Bone marrow (tissue), 2 donors: ENCODE measurements at places on chromosomes 7 and 10.
A peak's percentile ranks its signal among the peaks of the same experiment; 100 is the strongest.

DNA sequence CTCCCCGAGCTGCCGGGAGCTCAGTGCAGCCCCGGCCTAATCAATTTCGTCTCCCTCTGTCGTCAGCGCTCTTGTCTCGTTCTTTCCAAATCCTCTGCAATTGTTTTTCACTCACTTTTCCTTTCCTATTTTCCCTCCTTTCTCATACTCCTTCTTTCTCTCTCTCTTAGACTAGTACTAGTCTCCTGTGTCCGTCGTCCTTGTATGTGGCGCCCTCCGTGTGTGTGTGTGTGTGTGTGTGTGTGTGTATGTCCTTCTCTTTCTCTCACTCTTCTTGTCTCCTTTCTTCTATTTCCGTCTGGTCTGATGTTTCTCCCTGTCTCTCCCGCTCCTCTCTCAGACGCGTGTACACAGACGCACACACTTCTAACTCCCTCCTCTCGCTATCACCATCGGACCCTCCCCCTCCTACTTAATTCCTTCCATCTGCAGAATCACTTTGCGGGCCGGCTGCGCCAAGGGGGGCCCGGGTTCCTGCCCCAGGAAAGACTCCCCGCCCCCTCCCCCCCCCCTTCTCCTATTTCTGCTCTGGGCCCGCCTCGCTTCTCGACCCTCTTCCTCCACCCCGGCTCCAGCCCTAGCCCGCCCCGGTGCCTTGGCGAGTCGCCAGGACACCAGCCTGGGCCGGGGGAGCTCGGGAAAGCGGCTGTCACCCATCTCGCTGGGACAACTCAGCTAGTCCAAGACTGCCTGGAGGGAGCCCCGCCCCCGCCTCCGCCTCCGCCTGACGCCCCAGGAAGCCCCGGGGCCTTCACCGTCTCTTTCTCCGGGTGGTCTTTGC, 743 bp upstream of the ZCCHC24 start:
- DNase-seq: peak; percentile 72

- no peak for DNase-seq
Measured at GRCh38 chr10:116316503-116316902, 7.7 kb upstream of the CCDC172 start.

DNA sequence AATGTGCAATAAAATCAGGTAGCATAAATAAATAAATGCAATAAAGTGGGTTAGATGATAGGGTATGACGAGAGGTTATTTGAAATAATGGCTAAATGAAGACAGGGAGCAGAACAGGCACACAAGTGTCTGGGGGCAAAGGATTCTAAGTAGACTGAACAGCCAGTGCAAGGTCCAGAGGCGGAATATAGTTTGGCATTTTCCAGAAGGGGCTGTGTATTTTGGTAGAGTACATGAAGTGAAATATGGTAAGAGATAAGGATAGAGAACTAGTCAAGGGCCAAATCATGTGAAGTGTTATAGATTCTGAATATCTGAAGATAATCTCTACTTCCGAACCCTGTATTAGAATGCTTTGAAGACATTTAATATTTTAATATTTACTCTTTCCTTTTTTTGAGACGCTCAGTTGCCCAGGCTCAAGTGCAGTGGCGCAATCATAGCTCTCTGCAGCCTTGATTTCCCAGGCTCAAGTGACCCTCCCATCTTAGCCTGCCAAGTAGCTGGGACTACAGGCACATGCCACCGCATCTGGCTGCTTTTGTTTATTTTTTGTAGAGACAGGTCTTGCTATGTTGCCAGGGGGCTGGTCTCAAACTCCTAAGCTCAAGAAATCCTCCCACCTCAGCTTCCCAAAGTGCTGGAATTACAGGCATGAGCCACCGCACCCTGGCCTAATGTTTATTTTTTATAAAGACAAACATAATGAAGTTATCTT, 44.4 kb upstream of the CD36 start:
- no peak for DNase-seq

GRCh38 chr7:114415064-114415989, 712 bp downstream of the FOXP2 start:
- DNase-seq: no peak

- no peak for DNase-seq
Measured at GRCh38 chr7:19177269-19177668, 32.0 kb upstream of the FERD3L start.

GRCh38 chr10:126569513-126570244, 100.8 kb downstream of the C10orf90 start:
- no peak for DNase-seq

GRCh38 chr10:16789261-16789660, 28.0 kb downstream of the RSU1 start:
- DNase-seq: no peak

- DNase-seq: no peak
Measured at GRCh38 chr7:157784979-157785441, 448.2 kb downstream of the DNAJB6 start.

- DNase-seq: no peak
Measured at GRCh38 chr10:73837072-73837471, 25.7 kb upstream of the NDST2 start.

- no peak for DNase-seq
Measured at GRCh38 chr10:126617208-126617607, 53.3 kb downstream of the C10orf90 start.

DNA sequence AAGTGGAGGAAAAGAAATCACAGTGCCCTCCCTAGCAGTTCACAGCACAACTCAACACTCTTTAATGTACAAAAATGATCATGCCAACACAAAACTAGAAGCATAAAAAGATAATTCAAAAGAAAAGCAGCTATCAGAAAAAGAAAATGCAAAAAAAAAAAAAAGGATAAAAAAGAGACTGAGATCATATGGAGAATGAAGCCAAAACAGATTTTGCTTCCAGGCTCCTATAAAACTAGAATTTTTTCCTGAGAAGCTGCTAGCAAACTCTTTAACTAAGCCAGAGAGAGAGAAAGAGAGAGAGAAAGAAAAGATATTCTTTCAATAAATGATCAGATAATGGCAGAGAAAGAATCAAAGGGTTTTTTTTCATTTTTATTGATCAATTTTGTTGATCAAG, 288.0 kb upstream of the ANKRD30A start:
- DNase-seq: no peak

DNA sequence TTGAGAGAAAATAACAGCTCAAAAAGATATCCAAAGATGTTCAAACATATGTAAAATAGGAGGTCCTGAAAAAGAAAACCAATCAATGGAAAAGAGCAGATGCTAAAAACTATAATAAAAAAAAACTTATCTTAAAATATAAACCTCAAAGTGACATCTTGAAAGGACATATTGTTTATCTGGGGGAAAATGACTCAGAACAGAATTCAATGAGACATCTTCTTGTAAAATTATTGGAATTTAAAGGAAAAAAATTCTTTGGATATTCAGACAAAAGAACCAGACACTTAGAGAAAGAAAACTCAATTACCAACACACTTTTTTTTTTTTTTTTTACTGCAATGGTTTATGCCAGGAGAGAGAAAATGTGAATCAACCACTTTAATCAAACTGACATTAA, 58.9 kb downstream of the NAMPT start:
- DNase-seq: no peak

GRCh38 chr10:111756217-111757061, 427.1 kb downstream of the GPAM start:
- DNase-seq: no peak

GRCh38 chr10:6345404-6345803, 142.7 kb downstream of the PFKFB3 start:
- no peak for DNase-seq

DNA sequence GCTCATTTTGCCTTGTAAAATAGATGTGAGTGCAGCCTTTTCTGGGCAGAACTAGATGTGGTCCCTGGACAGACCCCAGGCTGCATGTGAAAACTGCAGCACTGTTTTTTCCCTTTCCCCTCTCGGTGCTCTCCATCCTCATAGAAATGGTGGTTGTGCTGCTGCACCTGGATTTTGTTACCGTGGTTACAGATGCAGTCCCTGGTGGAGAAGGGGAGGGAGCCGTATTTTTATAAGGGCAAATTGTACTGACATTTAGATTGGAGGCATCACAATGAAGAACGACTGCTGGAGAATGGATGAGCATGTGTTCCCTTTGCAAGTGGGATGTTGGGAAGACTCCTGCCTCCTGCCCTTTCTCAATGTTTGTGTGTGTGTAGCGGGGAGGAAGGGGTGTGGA, 469.9 kb downstream of the CCSER2 start:
- DNase-seq: no peak

GRCh38 chr7:45007571-45008328, 7.7 kb downstream of the CCM2 start:
- no peak for DNase-seq

GRCh38 chr10:14447094-14447839, 116.5 kb upstream of the FRMD4A start:
- no peak for DNase-seq

- DNase-seq: no peak
Measured at GRCh38 chr10:116429288-116429977, 1.8 kb downstream of the PNLIPRP3 start.

- DNase-seq: no peak
Measured at GRCh38 chr7:80225361-80225760, 90.7 kb downstream of the GNAI1 start.

GRCh38 chr7:25863005-25863728, 288.8 kb upstream of the NFE2L3 start:
- DNase-seq: no peak

DNA sequence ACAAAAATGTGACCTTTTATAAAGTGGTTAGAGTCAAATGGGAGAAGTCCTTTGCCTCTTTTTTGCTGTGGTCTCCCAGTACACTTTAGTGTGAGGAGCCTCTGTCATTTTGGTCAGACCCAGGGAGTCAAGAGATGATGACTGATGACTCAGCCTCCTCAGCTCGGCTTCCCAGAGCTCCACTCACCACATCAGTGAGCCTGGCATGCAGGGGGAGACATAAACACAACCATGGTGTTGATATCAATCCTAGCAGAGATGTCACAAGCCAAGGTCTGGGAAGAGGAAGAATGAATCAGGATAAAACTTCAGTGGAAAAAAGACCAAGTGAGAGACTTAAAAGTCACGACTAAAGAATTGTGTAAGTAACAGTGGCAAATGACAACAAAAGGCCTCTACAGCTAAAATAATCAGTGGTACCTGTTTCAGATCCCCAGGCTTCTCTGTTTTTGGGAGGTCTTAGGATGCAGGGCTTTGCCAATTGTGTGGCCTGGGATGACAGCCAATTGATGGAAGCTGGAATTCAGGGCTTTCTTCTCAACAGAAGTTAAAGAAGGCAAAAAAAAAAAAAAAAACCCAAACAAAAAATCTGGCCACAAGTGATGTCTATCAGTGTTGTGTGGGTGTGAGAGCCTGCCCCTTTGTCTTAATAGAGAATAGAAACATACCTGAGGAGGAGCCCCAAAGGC, 50.2 kb downstream of the TFAM start:
- DNase-seq: no peak

DNA sequence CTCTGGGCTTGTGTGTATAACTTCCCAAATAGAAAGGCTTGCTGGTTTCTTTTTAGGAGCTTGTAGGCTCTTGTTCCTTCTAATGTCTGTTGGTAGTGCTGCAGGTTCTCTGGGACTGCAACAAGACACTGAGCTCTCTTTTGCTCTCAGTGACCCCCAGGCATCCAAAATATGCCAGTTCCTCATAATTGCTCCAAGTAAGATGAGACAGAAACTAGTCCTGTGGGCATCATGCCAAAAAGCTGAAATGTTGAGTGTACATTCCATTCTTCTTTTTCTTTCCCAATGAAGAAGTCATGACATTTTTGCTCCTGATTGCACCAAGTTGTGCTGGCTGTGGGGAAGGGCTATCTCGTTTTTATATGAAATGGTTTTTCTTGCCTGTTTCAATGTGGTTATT, 7.1 kb upstream of the BTBD16 start:
- DNase-seq: no peak

DNA sequence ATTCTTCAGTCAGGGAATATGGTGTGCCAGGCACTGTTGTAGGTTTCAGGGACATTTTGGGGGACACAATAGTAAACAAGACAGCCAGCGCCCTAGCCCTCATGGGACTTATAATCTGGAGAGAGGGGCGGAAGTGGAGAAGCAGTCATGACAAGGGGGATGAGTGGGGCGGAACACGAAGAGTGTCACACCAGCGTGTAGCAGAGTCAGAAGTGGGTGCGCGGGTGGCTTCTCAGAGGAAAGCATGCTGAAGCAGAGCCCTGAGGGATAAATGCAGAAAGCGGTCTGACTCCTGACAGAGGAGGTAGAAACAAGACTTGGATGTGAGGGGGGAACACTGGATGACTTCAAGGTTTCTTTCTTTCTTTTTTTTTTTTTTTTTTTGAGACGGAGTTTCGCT, 160.3 kb upstream of the LYZL2 start:
- DNase-seq: no peak

GRCh38 chr10:124007773-124008145, 85.6 kb downstream of the CHST15 start:
- DNase-seq: no peak

- no peak for DNase-seq
Measured at GRCh38 chr7:12730523-12730922, 43.1 kb downstream of the ARL4A start.

DNA sequence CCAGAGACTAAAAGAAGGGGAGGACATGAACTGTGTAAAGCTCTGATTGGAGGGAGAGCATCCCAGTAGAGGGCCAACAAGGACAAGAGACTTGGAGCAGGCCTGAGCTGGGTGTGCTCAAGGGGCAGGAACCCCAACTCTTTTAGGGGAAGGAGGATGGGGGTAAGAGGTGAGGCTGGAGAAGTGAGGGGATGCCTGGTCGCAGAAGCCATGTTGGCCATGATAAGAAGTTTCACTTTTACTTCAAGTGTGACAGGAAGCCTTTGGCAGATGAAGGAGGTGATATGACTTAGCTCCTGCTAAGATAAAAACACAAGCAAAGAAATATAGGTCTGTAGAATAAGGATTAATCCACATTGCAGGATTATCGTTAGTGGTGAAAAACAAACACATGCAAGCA, 208.3 kb downstream of the JAZF1 start:
- DNase-seq: no peak

- DNase-seq: no peak
Measured at GRCh38 chr7:49778731-49779270, 5.4 kb downstream of the VWC2 start.

DNA sequence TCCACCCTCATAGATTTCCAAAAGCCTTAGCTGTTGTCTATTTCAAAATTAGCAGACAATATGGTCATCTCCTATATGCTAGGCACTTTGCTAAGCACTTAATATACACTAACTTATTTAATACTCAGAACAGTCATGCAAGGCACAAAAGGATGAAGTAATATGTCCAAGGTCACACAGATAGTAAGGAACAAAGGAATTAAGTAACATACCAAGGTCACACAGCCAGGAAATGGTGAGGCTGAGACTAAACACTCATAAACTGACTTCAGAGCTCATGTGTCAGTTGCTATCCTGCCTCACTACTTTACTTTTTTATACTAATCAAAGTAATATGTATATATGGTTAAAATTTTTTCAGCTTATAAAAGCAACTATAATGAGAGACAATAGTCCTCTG, 23.6 kb upstream of the HIBADH start:
- DNase-seq: no peak

GRCh38 chr7:133961724-133962123, 165.4 kb upstream of the LRGUK start:
- DNase-seq: no peak

DNA sequence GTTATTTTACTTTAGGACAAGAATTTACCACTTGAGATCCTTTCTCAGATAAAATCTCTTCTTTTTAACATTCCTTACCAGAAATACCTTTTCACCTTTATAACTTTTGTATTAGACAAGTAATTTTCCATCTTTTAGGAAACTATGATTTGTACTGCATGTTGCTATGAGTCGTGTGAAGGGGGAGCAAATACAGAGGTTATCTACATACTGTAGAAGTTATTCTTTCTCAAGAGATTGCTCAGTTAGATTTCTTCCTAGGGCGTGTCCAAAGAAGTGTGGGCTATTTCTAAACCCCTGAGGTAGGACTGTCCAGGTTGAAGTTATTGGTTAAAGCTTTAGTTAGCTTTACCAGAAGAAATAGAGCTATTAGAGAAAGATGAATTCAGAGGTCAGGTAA, 30.2 kb upstream of the ARHGAP12 start:
- DNase-seq: no peak
